Fibroblast of pulmonary artery (primary cell): ENCODE measurements at places on chromosomes 1 and 21.
A peak's percentile ranks its signal among the peaks of the same experiment; 100 is the strongest.

GRCh38 chr1:232890340-232890943 lies 60.0 kb upstream of the NTPCR start:
- no peak for DNase-seq

DNA sequence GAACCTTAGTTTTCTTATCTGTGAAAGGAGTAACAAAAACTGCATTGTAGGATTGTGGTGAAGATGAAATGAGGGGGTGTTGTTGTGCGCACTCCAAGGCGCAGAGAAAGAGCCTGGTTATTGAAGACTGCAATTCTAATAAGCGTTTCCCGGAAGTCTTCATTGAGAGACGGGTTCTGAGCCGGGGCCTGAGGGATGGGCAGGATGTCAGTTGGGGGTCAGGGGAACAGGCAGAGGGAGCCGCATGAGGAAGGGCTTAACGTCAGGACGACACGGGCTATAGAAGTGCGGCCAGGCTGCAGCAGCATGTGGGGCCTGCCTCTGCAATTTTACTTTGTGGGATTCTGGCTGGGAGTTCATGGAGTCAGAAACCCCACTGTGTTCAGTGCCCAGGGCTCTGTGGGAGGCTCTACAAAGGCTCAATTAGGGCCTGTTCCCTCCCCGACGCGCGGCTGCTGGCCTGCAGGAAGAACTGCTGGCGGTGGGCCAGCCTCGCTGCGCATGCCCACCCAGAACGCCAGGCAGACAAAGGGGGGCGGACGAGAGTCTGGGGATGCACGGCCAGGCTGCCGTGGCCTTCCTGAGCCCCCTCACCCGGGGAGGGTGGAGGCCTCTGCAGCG lies 20.7 kb downstream of the TRIM62 start:
- peak; percentile 60 for DNase-seq

DNA sequence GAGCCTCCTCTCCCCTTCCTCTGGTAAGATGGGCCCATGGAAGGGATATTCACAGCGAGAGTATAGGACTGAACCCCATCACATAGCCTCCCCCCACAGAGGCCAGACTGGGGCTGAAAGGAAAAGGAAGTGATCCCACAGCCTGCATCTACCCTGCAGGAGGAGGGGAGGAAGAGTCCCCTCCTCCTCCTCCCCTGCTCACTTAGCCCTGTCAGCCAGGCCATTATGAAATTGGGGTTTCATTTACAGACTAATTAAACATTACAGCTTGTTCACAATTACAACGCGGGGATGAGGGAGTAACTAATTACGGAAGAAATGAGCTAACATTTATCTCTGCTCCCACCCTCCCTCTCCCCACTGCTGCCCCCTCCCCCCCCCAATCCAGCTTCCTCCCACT lies 25.4 kb downstream of the DMAP1 start:
- DNase-seq = no peak

DNA sequence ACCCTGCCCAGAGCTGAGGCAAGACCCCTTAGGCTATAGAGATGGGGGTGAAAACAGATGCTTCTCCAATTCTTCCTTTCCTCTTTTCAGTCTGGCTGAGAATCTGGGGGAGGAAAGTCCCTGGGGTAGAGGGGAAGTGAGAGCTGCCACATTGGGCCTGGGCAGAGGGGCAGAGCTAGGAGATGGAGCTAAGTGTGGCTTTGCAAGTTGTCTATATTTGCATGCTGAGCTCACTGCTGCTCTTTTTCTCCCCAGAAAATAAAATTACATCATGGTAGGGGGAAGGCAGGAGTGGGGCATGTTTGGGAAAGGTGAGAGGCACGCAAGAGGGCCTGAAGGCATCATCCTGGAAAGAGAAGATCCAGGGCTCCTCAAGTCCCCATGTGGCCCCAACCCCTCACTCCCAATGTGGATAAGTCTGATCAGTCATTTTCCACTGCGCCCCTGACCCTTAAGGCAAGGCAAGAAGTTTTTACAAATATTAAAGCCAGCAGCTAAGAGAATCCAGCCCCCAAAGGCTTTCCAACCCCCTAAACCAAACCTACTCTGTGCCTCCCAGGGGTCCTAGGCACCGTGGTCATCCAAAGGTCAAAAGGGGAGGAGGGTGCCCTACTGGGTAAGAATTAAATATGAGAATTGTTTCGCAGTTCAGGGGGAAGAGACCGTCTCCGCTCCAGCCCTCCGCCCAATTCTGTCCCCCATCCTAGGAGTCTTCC lies 500 bp upstream of the PEA15 start:
- no peak for DNase-seq

- DNase-seq = no peak
Measured at GRCh38 chr1:212952641-212952976, 2.3 kb downstream of the VASH2 start.

- no peak for DNase-seq
Measured at GRCh38 chr1:30914587-30914922, 6.0 kb upstream of the SDC3 start.

DNA sequence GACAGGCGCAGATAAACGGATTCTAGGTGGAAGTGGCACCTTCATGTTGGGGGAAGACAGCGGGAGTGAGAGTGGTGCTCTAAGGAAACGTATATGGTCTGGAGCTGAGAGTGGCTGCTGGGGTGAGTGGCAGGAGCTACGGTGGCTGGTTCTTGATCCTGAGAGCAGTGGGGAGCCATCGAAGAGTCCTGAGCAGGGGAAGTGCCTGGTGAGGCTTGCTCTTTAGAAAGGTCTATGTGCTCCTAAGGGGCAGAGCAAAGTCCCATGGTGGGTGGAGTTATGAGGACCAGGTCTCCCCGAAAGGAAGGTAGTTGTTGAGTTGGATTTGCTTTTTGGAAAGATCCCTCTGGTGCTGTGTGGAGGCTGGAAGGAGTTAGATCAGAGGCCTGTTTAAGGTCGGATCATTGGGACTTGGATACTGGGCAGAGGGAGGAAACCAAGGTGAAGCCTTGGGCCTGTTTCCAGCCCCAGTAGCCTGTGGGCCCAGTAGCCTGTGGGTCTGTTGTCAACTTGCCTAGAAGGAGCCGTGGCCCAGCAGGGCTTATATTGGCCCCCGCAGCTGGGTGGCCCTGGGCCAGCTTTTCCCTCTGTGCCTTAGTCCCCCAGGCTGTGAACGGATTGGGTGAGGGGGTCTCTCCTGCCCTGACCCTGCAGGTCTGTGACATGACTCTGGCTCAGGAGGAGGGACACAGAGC lies 33.0 kb downstream of the ACOT11 start:
- no peak for DNase-seq

- no peak for DNase-seq
Measured at GRCh38 chr21:21907271-21907670, 909.1 kb downstream of the NCAM2 start.

DNA sequence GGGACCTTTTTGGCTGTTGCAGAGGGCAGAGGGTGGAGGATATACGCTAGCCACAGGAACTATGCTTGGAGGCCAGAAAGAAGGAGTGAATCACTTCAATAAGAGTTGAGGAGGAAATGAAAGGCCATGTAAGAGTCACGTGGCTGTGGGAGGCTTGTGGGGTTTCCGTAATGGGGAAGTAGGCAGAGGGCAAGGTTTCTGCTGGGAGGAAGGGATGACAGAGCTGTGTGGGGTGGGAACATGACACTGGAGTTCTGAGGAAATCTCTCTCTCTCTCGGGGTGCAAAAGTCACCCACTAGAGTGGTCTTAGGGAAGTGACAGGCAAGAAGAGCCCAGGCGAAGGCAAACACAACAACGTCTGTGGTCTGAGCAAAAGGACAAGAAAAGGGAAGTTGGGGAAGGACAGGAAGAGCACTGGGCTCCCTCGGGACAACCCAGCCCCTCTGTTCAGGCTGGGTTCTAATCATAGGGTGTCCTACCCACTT lies 3.9 kb upstream of the CD1C start:
- peak; percentile 28 for DNase-seq

GRCh38 chr1:20476265-20477038 lies 9.6 kb downstream of the CAMK2N1 start:
- DNase-seq = peak; percentile 33

- no peak for DNase-seq
Measured at GRCh38 chr1:182584746-182585145, 4.3 kb downstream of the RNASEL start.

DNA sequence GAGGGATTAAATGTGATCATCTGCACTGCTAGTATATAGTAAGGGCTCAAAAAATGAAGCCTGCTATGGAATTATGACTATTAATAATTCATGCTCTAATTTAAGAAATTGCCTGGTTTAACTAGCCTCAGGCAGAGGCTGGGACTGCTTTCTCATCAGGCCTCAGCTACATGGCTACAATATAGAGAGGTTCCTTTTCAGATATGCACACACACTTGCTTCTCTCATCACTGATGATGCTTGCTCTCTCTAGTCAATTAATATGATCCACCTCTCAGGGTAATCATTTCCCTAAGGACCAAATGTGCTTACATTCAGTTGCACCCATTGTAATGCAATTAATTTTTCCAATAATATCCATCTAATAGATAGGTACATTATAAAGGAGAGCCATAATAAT lies 324.9 kb upstream of the ST6GALNAC5 start:
- DNase-seq = no peak

- peak; percentile 44 for DNase-seq
Measured at GRCh38 chr1:227947676-227948492, at the start of gene WNT9A. TSS of gene WNT9A (minus strand) at chr1:227947932. CDS start at chr1:227947887, 45 bp downstream.

- no peak for DNase-seq
Measured at GRCh38 chr1:164648636-164649035, 89.7 kb downstream of the PBX1 start.

- no peak for DNase-seq
Measured at GRCh38 chr1:159856576-159856975, 5.9 kb downstream of the VSIG8 start.

DNA sequence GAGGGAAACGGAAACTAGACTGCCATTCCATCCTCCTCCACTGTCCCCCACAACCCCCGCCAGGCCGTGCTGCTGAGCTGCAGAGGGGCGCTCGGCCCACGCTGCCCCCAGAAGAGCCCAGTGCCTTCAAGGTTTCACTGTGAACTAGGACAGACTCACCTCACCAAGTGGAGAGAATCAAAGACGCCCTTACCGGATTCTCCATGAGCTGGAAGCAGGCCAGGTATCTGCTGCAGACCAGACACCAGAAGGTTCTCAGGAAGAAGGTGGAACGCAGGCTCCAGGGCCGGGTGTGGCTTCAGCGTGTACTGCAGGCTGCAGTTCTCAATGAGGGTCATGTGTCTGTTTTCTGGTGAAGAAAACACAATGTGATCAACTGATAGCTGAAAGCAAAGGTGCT lies 30.6 kb downstream of the NPHP4 start:
- no peak for DNase-seq

DNA sequence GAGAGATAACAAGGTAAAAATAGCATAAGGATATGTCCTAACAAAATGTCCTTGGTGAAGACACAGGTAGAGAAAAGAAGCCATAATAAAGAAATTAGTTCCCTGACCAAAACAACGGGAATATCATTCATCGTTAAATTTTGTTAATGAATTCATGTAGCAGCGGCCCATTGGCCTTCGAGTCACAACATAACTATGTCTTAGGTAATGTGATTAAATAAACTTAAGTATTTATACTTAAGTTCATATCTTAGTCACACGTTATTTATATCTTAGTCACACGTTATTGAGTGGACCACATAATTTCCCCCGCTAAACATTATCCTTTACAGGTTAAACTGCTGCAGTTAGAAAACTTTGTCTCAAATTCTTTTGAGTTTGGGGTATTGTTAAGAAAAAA lies 1.2 kb downstream of the NEXN start:
- peak; percentile 66 for DNase-seq

- DNase-seq = peak; percentile 35
Measured at GRCh38 chr1:42950116-42950481, 8.6 kb downstream of the SLC2A1 start.

DNA sequence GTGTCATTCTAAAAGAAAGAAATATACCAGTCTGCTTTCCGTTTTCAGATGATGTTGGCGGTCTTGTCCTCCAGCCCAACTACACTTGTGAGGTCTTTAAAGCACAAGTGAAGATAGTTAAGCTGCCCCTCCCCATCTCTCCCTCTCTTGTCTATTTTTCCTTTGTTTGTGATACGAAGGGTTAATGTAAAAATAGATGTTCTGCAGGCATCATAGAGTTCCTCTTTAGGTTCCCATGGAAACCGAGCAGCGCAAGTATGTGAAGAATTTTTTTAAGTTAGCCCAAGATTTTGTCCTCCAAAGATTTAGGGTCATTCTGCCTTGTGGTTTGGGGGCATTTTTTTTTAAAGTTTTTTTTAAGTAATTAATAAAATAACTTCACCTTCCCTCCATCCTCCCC lies 232.4 kb upstream of the AJAP1 start:
- no peak for DNase-seq

- no peak for DNase-seq
Measured at GRCh38 chr1:216140730-216141524, 282.3 kb downstream of the USH2A start.

GRCh38 chr1:16618719-16619118 lies 5.4 kb upstream of the NBPF1 start:
- no peak for DNase-seq

DNA sequence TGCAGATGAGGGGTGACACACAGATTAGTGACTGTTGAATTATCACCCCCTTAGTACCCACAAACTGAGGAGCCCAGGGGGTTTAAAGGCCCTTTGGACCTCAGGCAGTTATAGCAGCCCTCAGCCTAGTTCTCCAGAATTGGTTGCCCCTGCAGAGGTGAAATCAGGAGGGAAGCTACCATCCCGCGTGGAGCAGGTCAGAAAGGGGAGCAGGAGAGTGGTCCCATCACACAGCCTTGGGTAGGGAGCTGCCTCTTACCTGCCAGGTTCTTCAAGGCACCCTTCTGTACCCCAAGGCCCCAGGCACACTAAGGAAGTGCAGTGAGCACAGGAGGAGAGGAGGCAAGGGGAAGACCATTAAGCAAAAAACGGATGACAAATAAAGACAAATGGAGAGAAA lies 121.2 kb upstream of the TNR start:
- DNase-seq = no peak

GRCh38 chr1:69172003-69173000 lies 395.4 kb upstream of the LRRC7 start:
- peak; percentile 44 for DNase-seq

- peak; percentile 8 for DNase-seq
Measured at GRCh38 chr1:20322081-20322824, 31.6 kb downstream of the VWA5B1 start.

- DNase-seq = peak; percentile 49
Measured at GRCh38 chr1:31505911-31506497, 70.3 kb upstream of the TINAGL1 start.

GRCh38 chr1:151540982-151541377 lies 871 bp downstream of the TUFT1 start:
- DNase-seq = no peak

- no peak for DNase-seq
Measured at GRCh38 chr1:219731771-219732170, 118.9 kb upstream of the ZC3H11B start.

GRCh38 chr1:65090406-65090805 lies 57.6 kb upstream of the AK4 start:
- no peak for DNase-seq

DNA sequence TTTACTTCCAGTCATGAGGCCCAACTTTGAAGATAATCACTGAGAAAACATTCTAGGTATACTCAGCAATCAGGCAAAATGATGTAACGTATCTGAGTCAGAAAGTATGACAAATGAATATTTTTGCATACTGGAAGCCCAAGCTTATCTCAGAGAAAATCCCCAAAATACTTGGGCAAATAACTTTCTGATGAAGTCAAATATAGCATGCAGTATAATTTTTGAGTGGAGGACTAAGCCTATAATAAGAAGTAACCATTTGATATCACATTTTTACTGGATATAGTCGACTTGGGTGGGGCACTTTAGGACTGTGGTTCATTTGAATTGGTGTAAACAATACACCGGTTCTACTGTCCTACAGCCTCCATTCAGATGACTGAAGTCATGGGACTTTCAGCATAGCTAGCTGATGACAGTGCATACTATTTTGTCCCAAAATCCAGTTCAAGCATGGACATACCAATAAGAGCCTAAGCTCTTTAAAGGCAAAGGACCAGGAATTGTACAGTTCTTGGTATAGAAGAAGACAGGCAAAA lies 2.3 kb upstream of the GADD45A start:
- DNase-seq = peak; percentile 91
